ENCODE measurements at places on chromosomes 11 and 22. TPM values are rescaled to one million over a fixed set of nuclear protein-coding genes. Genes with fewer than 3 reads are reported as not detected.

The MUC6 gene
- total RNA-seq: 0.14 TPM

The OTOG gene
- total RNA-seq: 0.09 TPM

The MMP1 gene
- 0.15 TPM for total RNA-seq

The CCDC116 gene
- total RNA-seq: 1.7 TPM

The ACR gene
- total RNA-seq: 0.64 TPM

The TOM1 gene
- total RNA-seq: 21.1 TPM

DNA sequence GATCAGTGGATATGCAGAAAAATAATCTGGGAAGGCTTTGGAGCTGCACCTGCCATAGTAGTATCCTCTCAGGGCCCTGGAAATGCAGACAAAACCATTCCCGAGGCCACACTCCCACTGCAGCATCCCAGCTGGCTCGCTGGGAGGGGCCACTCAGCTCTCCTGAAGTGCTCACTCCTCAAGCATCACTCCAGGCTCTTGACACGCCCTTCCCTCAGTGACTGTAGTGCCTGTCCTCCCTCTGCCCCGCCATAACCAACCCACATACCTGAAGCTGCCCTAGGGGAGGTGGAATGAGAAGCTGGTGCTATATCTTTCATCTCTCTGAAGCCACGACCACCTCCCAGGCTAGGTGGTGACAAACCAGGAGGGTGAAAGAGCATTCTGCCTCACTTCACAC is 4.8 kb downstream of the DSCAML1 start:
- ATAC-seq: no peak

GRCh38 chr22:38239101-38239761 is 33.6 kb downstream of the TMEM184B start:
- ATAC-seq: peak; percentile 21

DNA sequence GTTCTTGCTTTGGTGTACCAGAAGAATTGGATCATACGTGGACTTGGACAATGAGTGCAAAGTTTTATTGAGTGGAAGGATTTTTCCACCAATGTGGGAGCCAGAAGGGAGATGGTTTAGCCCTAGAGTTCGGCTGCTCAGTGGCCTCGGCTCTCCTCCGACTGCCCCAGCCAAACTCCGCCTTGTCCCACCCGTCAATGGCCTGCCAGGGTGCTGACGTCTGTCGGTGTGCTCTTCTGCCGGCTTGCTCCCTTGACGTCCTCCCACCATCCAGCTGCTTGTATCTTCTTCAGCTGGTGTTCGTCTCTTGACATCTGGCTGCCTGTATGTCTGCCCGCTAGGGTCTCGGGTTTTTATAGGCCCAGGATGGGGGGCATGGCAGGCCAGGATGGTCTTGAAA is 154.8 kb downstream of the APOL5 start:
- ATAC-seq: no peak

- no peak for ATAC-seq
These were observed 18.4 kb upstream of the GLB1L2 start for GRCh38 chr11:134313379-134313778.

GRCh38 chr11:60864856-60865513 is 2.4 kb upstream of the ZP1 start:
- ATAC-seq: no peak

- no peak for ATAC-seq
These were observed 48.0 kb downstream of the BID start for GRCh38 chr22:17726006-17726927.

DNA sequence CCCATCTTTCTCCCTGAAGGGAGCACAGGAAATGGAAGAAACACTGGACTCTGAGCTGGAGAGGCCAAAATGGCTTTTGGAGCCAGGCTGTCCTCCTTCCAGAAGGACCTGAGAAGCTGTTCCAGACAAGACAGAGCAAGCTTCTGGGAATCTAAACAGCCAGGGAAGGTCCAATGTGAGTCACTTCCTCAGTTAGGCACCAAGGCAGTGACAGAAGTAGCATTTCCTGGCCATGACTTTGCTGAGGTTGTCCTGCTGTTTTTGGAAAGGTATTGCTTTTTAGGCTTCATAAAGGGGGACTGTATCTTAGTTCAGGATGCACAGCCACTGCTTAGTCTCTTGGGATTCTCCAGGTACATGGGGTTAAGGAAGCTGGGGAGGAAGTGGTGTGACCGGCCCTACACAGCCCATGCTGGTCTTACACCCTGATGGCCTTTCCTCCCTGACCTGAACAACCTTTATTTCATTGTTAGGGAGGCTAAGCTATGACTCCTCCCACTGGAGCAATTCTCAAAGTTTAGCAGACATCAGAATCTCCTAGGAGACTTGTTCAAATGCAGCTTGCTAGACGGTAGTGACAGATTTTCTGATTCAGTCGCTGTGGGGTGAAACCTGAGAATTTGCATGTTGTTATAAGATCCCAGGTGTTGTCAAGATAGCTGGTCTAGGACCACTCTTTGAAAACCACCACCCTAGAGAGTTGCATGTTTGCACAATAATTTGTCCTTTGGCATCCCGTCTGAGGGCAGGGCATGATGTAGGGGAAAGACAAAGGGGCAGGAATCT is 6.8 kb upstream of the INSC start:
- ATAC-seq: no peak

GRCh38 chr11:62726156-62726914 is 922 bp downstream of the HNRNPUL2 start:
- no peak for ATAC-seq

DNA sequence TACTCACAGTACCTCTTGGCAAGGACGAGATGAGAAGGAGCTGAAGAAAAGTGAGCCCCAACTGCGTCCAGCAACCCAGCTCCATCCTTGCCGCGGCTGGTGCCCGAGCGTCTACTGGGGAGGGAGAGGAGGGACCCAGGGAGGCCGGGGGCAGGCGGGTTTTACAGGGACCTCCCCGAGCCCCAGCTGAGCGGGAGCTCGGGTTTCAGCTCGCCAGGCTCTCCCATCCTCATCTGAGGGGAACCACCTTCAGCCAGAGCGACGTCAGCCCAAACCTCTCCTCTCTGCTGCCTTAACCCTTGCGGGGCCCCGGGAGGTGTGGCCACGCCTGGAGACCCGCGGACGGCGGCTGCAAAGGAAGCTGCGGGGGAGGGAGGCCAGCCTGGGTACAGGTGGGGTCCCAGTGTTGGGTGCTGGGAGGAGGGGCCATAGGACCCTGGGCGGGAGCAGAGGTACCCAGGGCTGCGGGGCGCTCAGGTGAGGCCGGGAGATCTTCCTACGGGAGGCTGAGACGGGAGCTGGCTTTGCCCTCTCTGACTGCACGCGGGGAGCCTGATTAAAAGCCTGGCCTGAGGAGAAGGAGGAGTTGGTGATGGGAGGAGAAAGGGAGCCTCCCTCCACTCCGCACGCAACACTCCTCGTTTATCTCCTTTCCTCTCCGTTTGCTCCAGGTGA is at the start of gene PAMR1:
Gene PAMR1 (minus strand): TSS at position 116 of the 675 bp plus-strand sequence. CDS start 31 bp downstream, at position 85.
- peak; percentile 71 for ATAC-seq

- ATAC-seq: no peak
These were observed 26.1 kb downstream of the APIP start for GRCh38 chr11:34890089-34890488.

DNA sequence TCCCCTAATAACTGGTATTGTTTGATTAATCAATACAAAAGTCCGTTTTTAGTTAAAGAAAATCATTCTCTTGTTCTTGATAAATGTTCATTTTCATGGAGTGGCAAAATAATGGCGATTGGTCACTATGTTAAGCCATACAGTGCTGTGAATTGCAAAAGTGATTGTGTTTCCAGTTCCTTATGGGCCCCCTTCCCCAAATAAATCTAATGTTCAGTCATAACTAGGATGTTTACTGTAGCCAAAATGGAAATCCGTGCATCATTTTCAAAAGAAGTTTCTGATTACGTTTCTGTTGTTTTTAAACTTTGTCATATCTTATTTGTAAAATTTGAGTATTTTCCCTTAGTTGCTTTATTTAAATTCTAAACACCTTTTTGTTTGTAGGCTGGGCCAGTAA is 845 bp downstream of the RBM7 start:
- no peak for ATAC-seq

- no peak for ATAC-seq
These were observed 12.9 kb downstream of the EXPH5 start for GRCh38 chr11:108580645-108581044.

DNA sequence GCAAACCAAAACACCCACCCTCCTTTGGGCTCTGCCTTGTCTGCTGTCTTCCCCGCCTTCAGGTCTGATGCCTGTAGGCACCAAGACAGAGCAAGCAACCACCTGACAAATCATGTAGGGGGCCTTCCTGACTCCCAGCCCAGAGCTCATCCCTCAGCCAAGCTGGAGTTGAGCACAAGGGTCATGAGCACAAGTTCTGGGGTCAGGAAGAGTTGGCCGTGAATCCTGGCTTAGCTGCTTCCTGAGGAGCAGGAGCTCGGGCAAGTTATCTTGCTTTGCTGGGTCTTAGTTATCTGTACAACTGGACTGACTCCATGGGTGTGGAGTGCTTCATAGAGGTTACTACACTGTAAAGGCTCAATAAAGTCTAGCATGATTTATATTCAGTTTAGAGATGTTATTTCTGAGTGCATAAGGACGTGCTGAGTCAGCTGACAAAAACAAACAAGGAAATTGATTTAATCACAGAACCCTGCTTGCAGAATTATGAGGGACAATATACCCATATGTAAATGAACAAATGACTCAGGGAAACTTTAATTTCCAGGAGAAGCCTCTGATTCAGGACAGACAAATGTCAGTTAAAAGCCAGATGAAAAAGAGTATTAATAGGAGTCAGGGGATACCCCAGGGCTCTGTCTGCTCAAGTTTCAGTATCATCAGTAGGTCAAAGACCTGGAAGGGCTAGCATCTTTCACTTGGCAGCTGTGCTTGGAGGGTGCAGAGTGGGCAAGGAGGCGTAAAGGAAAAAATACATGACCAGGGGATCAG is 15.0 kb upstream of the APOA1 start:
- ATAC-seq: peak; percentile 81

DNA sequence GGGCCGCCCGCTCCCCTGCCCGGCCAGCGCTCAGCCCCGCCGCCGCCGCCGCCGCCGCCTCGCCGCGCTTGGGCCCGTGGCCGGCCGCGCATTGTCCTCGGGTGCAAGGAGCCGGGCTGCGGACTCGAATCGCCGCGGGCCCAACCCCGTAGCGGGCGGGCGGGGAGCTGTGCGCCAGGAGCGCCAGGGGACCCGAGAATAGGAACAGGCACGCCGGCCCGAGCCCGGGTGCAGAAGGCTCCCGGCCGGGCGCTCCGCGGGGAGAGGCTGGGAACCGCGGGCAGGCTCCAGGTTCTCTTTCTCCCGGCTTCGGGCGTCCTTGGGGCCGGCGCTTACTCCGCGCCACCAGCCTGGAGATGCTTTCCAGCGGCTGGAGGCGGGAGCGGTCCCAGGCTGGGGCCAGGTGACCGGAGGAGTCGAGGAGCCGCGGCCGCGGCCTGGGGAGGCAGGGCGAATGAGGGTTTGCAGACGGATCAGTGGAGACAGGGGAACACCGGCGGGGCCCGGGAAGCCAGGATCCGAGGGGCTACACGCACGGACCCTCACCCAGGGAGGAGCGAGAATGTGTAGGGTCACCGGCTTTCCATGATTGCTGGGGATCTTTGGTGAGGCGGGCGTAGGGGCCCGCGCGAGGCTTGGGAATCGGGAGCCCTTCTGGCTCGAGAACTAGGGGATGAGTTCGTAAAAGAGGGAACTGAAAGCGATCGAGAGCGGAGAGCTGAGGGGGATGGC is 726 bp downstream of the PKNOX2 start:
- peak; percentile 9 for ATAC-seq

DNA sequence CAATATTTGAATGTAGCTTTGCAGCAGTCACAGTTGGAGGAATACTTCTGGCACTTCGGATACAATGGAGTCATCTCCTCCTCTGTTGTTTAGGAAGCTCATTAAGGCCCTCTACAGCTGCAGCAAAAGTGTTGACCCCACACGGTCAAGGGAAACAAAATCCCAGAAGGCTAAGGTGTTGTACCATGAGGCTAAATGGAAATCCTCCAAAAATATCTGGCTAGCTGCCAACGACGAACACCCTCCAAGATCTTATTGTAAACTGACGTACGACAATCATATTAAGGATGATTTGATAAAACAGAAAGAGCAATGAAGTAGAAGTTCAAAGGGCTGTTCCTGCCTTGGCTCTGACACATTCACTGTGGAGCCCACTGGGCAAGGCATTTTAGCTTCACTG is 4.0 kb downstream of the POGLUT3 start:
- no peak for ATAC-seq

DNA sequence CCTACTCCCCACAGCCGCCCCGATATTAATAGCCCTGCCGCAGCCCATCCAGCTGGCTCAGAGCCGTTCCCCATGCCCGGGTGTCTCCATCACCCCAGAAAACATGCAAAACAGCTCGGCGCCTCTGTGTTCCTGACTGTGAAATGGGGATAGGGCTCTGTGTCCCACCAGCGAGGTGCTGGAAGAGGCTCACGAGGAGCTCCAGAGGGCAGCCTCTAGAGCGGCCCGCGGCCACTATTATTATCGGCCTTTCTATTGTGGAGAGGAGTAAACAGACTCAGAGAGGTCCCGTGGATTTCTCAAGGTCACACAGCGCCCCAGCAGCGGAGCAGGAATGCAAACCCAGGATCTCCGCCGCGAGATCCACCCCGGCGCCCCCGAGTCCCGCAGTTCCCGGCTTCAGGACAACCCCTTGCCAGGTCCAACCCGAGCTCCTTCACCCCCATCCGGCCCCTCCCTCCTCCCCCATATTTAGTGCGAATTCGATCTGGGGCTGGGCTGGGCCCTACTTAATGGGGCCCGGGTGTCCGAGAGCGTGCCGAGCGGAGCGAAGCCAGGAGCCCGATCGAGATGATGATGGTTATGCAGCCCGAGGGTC is at the start of gene ACTN3:
Gene ACTN3 (plus strand): TSS at position 536 of the 598 bp plus-strand sequence. CDS start 35 bp downstream, at position 571.
- no peak for ATAC-seq

- ATAC-seq: no peak
These were observed 98.3 kb upstream of the TP53AIP1 start for GRCh38 chr11:129040934-129041333.

- no peak for ATAC-seq
These were observed 8.8 kb upstream of the ST14 start for GRCh38 chr11:130150790-130151189.

DNA sequence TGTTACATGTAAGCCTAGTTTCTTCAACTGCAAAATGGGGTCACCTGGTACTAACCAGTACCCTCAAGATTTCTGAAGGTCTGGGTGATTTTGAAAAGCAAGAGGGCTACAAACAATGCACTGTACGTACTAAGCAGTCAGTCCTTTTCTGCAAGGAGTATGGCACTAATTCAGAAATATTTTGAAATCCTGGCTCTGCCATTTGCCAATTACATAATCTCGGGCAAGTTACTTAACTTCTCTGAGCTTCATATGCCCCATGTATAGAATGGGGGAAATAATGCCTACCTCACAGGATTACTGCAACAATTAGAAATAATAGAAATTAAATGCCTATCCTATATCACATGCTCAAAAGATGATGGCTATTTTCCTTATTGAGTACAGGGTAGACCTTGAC is 60.7 kb upstream of the CCDC89 start:
- no peak for ATAC-seq

DNA sequence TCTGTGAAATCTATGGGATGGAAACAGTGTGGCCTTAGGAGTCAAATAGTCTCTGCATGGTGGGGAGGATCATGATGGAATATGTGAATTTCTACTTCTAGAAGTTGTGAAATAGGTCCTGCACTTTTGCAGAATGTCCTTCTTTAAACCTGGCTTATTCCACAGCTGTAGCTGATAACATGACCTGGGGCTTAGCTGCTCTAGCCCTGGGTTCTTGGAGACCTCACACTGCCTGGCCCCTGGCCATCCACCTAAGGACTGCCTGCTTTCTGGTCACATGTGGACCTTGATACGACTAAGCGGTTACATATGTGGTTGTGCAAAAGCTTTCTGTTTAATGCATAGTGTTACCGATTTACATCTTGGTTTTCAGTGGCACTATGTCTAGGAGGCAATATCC is 88.2 kb downstream of the SWAP70 start:
- ATAC-seq: no peak
